Umbilical cord (tissue), 2 donors: ENCODE measurements at places on chromosomes 6 and 20.

- no peak for DNase-seq
These were observed 4.9 kb downstream of the POLR1C start for GRCh38 chr6:43521836-43522235.

GRCh38 chr20:57439432-57439831, 48.2 kb downstream of the RBM38 start:
- no peak for DNase-seq

DNA sequence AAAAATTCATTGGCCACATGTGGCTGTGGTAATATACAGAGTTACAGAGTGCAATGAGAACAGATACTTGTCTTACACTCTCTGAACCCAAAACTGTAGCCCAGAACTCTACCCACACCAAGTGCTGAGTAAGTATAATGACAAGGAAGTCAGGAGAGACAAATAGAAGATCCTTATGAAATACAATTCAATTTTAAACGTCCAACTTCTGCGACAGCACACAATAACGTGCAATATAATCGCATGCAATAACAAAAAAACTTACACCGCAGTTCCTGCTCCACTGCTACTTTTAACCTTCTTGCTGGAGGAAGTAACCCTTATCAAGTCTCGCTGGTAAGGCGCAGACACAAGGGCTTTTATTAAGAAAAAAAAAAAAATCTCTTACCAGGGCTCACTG, 881 bp downstream of the SFT2D1 start:
- DNase-seq = no peak

DNA sequence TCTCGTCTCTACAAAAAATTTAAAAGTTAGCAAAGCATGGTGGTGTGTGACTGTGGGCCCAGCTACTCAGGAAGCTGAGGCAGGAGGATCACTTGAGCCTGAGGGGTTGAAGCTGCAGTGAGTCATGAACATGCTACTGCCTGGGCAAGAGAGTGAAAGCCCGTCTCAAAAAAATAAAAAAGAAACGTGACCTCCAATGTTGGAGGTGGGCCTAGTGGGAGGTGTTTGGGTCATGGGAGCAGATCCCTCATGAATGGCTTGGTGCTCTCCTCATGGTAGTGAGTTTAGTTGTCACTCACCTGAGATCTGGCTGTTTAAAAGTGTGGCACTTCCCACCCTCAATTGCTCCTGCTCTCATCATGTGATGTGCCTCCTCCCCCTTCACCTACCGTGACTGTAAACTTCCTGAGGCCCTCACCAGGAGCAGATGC, 24.3 kb downstream of the RBL1 start:
- DNase-seq = no peak

DNA sequence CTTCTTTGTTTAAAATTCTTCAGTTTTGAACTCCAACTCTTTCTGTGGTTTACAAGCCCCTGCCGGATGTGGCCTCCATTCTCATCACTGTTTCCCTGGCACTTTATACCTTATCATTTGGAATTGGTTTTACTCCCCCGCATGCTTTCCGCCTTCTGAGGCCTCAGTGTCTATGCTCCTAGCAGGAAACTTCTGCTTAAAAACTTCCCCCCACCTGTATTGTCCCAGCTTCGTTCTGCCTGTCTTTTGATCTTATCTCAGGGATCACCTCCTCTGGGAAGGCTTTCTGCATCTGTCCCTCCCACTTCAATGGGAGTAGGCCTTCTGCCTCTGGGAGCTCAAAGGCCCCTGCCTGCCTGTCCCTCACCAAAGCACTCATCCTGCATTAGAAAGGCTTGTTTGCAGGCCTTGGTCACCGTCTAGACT, 3.4 kb upstream of the ANGPT4 start:
- DNase-seq = no peak

DNA sequence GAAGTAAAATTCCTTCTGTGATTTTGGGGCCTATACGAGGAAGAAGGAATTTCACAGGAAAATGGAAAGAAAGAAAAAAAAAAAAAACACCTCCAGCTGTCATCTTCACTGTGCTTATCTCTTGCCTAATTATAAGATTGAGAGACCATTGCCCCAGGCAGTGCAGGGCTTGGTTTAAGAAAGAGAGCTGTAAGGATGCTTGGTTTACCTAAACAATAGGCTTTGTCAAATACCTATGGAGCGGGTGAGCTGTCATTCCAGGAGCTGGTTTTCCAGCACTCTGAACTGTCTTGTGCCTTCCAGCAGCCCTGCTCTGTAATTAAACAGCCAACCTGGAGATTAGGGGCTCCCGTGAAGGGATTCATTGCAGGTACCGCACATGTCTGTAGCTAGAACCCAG, 137.8 kb downstream of the EDN3 start:
- DNase-seq = no peak

DNA sequence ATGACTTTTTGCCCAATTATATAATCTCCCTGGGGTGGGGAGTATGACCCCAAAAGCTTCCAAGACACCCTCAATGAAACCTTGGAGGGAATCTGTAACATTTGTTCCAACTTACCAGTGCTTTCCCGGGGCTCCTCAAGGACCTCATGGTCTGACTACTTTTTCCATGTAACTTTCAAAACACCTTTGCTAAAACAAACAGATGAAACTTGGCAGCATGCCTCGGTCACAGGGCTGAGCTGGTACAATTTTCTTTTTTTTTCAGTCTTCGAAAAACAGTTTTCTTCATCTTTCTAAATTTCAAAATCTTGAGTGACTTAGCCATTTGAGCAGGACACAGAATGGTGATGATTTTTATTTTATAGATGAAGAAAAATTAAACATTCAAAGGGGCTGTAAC, 241.2 kb downstream of the BMP7 start:
- DNase-seq = no peak
